ENCODE measurements at places on chromosomes 7 and 10.

GRCh38 chr7:84701524-84702306, 485.1 kb downstream of the SEMA3D start:
- no peak for DNase-seq

- DNase-seq, result no peak
Measured at GRCh38 chr10:32384171-32384570, 37.2 kb upstream of the EPC1 start.

DNA sequence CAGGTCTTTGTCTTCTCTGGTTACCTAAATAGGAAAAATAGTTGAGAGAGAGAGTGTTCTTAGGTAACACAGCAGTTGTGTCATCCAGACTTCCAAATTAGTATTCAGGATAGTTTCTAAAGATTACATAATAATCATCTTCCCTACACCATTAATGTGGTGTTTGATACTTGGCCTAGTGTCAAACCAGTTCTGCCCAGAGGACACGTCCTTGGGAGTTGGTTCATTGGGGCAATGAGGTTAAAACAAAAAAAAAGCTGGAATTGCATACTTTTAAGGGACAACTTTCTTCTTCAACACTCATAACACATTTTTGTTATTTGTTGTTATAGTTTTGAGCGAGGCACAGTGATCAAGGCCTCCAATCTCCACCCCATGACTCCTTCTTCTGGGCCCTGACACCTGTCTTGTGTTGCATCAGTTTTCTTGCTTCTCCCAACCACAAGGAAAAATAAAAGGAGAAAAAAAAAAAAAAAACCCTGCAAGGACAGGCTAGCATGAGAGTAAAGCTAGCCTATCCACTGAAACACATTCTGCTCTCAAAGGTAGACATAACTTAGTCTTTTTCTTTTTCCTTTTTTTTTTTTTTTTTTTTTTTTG, 28.8 kb downstream of the STN1 start:
- no peak for DNase-seq

- peak; percentile 57 for DNase-seq
Measured at GRCh38 chr10:7378602-7379403, 32.0 kb downstream of the SFMBT2 start.

DNA sequence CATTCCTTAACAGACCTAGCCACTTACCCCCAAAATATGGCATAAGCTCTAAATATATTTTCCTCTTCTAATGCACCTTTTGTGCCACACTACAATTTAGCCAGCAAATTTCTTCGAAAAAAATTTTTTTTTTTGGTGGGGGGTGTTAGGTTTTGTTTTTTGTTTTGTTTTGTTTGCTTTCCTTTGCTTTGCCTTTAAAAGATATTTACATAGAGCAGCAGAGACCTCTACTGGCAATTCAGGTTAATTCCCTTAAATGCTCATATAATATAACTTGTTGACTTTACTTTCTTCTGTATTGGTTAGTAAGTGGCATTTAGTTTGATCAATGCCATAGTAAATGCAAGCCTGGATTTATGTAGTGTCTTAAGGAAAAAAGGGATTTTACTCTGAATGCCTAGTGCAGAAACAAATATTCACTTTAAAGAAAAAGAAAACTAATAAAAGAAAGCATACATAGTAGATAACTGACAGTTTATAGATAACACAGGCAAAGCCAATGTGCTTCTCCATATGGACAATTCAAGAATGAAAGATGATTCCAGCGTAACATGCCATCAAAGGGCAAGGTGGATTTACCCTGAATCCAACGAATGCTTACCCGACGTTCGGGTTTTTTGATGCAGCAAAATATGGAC, 1250.6 kb downstream of the GATA3 start:
- DNase-seq, result no peak

- no peak for DNase-seq
Measured at GRCh38 chr7:157692460-157693011, 355.7 kb downstream of the DNAJB6 start.

DNA sequence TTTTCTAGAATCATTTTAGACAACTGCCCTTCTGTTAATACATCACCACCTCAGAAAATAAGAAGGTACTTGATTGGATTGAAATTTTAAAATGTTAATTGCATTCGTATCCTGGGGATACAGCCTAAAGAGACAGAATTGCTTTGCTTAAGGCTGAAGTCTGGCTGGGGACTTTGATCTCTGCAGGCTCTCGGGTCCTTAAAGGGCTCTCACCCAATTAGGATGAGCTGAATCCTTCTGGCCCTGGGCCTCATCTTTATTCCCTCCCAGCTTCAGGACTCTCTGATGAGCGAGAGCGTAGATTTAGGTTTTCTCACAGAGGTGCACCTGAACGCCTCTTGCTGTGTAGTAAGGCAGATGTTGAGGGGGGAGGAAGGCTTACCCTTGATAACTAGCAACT, 475.3 kb upstream of the C7orf33 start:
- no peak for DNase-seq

DNA sequence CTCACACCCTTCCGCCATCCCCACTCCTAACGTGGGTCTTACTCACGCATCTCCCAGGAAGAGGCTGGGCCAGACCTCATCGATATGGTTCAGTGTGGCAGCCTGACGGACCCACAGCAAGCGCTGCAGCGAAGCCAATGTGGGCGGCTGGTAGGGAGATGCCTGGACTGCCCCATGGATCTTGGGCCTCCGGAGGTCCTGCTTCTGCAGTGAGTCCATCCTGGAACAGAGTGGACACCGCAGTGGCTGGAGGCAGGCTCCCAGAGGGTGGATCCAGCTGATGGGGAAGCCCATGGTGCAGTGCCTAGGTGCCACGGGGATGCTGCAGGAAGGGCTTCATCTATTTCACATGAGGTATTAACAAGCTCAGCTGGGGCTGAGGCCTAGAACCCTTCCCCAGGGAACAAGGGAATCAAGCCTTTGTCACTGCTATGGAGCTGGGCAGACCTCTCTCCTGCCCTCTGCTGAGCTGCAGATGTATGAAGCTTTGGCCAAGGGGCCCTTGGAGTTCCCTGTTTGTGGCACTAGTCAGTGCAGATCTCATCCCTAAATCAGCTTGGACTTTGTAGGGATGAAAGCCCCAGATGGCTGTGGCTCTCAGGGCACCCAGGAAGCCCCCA, 13.7 kb upstream of the SAMD8 start:
- DNase-seq, result no peak

DNA sequence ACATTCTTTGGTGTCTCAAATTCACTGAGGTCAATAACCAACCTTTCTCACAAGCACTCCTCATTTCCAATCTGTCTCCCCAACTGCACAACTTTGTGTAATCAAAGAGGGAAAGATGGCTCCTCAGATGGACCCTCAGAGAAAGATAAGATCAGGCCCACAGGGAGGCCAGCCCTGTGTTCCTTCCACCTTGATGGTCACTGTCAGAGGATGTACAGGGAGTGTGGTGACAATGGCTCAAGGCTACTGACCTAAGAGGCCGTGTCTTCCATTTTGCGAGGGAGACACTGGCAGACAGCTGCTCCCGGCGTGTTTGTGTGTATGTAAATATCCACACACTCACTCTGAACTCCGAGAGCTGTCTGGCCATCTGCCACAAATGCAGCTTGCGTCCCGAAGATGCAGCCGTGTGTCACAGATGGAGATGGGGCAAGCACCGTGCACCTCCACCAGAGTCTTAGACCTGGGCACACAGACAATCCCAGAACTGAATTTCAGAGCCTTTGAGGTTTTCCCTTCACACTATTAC, 712.1 kb upstream of the NRP1 start:
- no peak for DNase-seq

- no peak for DNase-seq
Measured at GRCh38 chr10:44398271-44398670, 13.4 kb upstream of the CXCL12 start.
